Stimulated activated CD8-positive, alpha-beta memory T cell treated with anti-CD3 and anti-CD28 coated beads, Interleukin-15, amount 100 ng/mL, for 24 hours (primary cell): ENCODE measurements at places on chromosomes 1 and 21.
A peak's percentile ranks its signal among the peaks of the same experiment; 100 is the strongest.

GRCh38 chr1:186429017-186429416 lies 31.9 kb downstream of the PDC start:
- DNase-seq: no peak

DNA sequence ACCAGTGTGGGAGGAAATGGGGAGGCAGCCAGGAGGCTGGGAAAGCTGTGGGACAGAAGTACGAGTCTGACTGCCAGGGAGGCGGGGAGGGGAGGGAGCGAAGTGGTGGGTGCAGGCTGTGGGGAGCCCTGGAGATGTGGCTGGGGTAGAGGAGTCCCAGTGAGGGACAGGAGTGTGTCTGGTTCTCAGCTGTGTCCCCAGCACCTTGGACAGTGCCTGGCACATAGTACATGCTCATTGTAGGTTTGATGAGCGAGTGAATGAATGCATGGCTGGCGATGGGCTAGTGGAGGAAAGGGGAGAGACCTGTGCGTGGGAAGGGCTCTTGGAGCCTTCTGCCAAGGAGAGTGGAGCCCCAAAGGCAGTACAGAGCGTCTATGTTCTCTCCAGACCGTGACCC lies 104.1 kb downstream of the SIK1 start:
- DNase-seq: no peak

GRCh38 chr1:172252321-172252720 lies 168.2 kb upstream of the C1orf105 start:
- no peak for DNase-seq

DNA sequence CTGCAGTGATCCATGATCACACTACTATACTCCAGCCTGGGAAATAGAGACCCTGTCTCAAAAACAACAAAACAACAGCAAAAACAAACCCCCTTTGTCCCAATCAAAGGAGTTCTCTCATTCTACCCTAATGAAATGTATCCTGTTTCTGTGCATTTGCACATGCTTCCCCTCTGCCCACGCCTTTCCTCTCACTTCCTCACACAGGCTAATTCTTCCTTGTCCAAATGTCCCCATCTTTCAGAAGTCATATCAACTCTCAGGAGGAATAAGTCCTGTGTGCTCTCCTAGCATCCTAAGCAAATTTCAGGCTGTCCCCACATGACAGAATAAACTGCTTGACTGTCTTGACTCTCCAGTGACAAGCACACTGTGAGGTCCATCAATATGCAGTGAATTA lies 8.1 kb upstream of the ATP1B1 start:
- no peak for DNase-seq

- DNase-seq: no peak
Observed at GRCh38 chr21:40964691-40965090, 117.7 kb upstream of the DSCAM start.

DNA sequence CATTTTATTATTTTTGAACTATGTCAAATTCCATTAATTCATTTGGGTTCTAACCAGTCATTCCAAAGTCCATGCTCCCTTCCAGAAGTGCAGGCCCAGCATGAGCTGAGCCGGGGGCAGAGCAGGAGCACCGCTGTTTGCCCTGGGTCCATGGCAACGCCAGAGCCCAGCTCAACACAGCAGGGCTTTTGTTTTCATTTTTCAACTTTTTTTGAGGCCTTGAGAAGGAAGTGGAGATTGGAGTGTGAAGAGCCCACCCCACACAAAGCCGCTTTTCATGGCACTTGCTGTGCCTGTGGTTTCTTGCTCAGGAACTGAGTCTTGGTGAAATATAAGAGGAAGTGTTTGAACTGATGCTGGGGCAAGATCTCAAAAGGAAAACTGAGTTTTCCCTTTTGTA lies 13.2 kb upstream of the PRMT2 start:
- DNase-seq: no peak

DNA sequence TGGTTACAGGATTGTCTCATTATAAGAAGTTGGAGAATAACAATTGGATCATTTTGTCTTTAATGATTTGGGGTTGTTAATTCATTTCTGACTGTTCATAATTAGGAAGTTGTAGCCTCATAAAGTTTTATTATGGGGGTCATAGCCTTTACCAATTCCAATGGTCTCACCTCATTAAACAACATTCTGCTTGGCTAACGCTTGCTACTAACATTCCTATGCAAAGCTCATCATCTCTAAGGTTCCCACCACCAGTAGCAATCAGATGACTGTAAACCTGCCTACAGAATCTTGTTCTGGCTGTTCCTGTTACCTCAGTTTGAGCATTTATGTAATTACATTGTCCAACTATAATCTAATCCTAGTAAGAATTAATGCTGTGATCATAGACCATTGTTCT lies 60.2 kb downstream of the ODF2L start:
- no peak for DNase-seq

DNA sequence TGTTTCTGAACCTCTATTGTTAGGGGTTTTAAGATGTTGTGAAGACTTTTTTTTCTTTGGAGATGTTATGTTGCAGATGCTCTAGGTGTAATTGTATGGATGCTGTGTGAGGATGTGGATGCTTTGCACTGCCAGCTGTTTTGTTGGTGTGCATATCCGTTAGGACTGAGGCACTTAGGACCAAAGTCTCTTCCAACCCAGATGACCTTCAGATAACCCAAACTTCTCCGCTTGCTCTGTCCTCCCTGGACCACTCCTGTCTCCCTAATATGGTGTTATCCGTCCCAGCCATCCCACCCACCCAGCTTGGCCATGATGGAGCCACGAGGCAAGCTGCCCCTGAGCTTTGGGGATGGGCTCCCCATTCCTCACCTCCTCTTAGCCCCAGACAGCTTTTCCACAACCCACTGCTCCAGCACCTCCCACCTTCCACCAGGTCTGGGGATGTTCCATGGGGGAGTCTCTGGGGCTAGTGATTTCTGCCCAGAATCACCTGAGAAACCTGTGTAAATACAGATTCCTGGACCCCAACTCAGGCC lies 5.1 kb upstream of the LEFTY2 start:
- DNase-seq: no peak

DNA sequence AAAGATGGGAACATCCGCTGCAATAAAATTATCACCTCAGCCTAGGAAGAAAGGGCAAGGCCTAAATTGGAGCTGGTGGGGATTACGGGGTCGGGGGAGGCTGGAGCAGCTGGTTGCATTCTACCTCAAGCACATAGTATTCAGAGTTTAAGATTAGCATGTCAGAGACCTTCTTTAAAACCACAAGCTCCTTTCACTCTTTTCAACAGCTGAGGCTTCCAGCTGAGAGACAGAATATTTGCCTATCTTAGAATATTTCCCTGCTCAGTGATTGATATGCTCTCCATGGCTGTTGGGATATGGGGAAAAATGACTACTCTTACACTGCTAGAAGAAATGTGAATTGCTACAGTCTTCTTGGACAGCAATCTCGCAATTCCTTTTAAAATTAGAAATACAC lies 248.6 kb downstream of the TBX15 start:
- no peak for DNase-seq

DNA sequence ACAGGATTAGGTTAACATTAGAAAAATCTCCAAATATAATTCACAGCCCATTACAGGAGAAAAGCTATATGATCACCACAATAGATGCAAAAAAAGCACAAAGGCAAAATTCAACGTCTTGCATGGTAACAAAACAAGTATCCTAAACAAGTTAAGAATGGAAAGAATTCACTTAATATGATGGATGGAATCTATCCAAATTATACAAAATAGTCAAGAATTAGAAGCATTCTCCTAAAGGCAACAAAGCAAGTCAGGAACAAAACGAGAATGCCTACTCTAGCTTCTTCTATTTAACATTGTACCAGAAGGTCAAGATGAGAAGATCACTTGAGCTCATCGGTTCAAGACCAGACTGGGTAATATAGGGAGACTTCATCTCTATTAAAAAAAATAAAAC lies 442.8 kb downstream of the SETD4 start:
- DNase-seq: no peak

DNA sequence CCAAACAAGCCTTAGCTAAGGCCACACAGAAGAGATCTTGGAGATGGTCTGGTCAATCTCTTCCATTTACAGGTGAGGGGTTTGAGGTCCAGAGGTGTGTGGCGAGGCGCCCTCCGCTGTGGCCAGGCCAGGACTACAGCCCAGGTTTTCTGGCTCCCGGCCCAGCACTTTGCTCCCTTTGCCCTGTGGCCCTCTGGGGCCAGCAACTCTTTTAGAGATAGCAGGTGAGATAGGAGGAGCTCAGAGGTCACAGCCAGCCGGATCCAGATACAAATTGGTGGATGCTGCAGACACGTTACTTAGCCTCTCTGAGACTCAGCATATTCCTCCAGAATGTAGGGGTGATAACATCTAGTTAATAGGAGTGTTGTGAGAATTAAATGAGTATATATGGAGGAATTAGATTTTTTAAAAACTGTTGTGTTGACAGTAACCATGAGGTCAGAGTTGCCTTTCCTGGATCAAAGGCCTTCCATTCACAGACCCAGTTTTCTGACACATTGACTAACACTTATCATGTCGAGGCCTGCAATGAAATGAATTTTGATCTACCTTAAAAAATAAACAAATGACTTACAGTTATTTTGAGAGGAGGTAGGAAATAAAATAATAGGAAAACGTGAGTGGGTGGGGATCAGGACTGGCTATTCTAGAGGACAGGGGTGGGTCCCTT lies 16.6 kb downstream of the TEX35 start:
- DNase-seq: no peak

DNA sequence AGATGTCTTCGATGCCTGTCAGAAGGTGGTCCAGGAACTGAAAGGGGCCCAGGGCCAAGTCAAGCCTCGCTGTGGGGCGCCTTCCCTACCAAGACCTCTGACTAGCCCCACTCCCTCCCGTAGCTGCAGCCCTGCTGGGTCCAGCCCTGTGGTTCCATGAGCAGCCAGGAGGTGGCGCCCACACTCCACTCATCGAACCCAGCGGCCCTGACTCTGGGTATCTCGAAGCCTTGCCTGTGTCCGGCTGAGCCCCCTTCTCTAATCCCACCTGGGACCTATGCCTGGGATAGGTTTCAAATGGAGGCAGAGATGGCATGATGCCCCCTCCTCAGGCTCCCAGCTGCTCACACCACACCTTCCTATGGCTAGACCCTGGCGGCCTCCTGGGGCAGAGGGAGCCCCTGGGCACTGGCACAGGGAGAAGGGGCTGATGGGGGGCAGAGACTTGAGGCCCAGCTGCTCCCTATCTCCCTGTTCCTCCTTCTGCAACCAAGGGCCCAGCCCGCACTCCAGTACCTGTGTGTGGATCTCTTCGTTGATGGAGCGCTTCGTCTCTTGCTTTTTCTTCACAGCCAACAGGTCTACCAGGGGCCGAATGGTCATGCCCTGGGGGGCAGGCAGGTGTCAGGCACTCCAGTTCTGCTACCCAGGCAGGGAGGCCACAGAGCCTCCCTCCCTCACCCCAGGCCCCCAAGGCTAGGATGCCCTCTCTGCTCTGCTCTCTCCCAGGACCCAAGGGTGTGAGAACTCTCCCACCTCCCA lies 52.0 kb downstream of the SLC9A1 start:
- peak; percentile 80 for DNase-seq

DNA sequence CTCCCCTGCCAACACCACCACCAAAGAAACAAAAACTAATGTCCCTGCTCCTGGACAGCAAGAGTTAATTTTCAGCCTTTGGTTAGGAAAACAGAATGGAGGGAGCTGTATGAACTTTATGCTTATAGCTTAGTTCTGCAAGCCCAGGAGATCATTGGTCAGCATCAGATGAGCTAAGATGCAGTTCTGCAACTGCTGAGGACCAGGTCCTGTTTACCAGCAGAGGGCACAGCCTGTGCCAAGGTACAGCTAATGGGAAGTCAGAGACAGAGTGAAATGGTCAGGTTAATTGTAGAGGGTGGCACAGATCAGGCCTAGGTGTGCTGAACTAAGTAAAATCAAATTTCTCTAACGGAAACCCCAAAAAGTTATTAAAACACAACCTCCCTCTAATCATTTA lies 161.3 kb downstream of the ROR1 start:
- DNase-seq: no peak

DNA sequence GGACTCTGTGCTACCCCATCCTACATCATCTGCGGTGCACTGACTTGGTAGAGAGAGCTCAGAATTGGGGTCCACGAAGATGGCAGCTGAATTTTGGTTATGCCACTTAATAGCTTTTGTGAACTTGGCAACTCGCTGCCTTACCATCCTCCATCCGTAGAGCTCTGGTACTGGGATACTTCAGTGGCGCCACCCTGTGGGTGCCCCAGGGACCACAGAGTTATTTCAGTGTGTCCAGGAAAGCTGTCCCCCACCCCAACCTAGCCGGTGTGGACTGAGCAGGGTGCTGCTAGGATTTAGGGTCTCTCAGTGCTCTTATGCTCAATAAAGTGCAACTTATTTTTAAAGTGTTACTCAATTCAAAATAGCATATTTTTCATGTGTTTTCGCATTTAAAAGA lies 9.0 kb upstream of the USF1 start:
- no peak for DNase-seq

DNA sequence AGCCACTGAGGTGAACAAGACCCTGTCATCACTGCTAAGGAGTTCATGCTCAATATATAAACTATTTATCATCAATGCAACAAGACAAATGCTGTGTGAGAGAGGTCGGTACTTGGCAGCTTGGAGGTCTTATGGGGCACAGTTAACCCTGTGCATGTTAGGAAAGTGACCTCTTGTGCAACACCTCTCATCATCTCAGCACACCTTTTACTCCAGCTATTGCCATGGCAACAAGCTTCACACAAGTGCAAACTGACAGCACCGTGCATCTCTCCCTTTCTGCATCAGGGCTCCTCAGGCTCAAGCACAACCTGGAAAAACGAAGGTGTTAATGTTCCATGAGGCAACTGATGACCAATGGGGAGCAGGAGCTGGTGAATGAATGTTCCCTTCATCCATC lies 14.7 kb upstream of the MYSM1 start:
- DNase-seq: no peak

- DNase-seq: no peak
Observed at GRCh38 chr1:209624558-209625549, 27.4 kb downstream of the LAMB3 start.

DNA sequence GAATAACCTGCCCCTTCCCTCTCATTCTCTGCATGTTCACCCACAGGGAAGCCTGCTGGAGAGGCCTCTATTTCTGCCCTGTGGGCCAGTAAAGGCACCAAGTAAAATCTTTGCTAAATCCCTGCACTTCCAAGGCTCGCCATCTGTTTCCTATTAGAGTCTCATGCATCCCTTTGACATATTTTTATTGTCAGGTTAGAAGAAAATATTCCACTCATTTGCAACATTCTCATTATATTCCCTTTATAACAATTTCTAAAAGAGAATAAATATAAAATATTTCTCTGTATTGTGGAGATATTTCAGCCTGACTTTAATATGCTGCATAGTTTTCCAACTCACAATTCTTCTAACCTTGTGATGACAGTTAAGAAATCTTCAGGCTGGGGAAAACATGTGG lies 340.4 kb upstream of the VAMP3 start:
- DNase-seq: no peak

DNA sequence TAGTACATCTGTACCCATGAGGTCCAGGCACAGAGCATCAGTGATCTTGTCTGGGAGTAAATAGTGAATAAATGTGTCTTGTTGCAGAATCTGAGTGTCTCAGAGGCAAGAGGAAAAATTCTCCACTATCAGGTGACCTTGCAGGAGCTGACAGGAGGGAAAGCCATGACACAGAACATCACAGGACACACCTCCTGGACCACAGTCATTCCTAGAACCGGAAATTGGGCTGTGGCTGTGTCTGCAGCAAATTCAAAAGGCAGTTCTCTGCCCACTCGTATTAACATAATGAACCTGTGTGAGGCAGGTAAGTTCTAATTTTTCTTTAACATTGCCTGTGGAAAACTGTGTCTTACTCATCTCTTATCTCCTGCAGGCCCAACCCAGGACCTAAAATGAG lies 43.1 kb downstream of the IL12RB2 start:
- DNase-seq: no peak
